ENCODE measurements at places on chromosomes 6 and 20. TPM values are rescaled to one million over a fixed set of nuclear protein-coding genes. Genes with fewer than 3 reads are reported as not detected.

PPIL6 gene
- polyA plus RNA-seq, result 8.7 TPM

NEURL2 gene
- 64.5 TPM for polyA plus RNA-seq

RIPPLY2 gene
- polyA plus RNA-seq, result 1.2 TPM

LAMA4 gene
- 244 TPM for polyA plus RNA-seq

FAM83C gene
- polyA plus RNA-seq, result not detected

LHFPL5 gene
- polyA plus RNA-seq, result not detected

TMEM74B gene
- 10.9 TPM for polyA plus RNA-seq
